Mucosa of descending colon (tissue), 3 donors: ENCODE measurements at places on chromosomes 3 and 15.

DNA sequence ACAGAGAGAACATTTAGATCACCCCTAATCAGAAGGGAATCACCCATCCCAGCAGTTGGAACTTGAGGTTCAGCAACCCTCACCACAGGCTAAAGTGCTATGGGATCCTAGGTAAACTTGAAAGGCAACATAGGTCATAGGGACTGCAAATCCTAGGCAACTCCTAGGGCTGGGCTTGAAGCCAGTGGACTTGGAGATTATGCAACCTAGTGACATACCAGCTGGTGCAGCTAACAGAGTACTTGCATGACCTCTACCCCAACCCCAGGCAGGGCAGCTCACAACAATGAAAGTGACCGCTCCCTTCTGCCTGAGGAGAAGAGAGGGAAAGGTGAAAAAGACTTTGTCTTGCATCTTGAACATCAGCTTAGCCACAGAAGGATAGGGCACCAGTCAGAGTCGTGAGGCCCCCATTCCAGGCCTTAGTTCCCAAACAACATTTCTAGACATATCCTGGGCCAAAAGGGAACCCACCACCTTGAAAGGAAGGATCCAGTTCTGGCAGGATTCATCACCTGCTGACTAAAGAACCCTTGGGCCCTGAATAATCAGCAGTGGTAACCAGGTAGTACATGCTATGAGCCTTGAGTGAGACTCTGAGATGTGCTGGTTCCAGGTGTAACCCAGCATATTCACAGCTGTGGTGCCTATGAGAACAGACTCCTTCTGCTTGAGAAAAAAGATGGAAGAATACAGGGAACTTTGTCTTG lies 37.6 kb upstream of the FBN1 start:
- no peak for DNase-seq

GRCh38 chr15:82742134-82742533 lies 32.5 kb upstream of the AP3B2 start:
- no peak for DNase-seq

GRCh38 chr3:178964551-178964950 lies 107.1 kb downstream of the ZMAT3 start:
- DNase-seq = no peak

DNA sequence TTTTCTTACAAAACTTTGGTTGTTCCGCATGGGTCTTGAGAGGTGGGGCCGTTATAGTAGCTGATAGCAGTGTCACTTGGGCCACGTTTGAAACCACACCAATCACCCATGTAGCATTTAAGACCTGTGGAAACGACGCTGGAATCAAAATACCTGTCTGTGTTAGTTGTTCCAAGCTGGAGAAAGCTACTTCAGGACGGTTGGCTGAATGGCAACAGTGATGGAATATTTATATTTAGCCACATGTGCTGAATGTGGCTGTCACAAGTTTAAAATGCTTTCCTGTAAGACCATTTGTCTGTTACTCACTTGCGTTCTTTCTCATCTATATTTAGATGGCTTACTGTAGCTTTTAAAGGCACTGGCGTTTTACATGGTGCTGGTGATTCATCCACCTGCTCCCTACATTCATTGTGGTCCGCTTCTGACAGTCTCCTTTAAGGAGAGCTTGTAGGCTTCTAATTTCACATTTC lies 1.4 kb downstream of the DNAJA4 start:
- no peak for DNase-seq
